RWPE1 (cell line): ENCODE measurements at places on chromosomes 12 and 14.

- DNase-seq, result peak; percentile 75
These were observed 149.0 kb upstream of the GSC start for GRCh38 chr14:94918896-94919295.

DNA sequence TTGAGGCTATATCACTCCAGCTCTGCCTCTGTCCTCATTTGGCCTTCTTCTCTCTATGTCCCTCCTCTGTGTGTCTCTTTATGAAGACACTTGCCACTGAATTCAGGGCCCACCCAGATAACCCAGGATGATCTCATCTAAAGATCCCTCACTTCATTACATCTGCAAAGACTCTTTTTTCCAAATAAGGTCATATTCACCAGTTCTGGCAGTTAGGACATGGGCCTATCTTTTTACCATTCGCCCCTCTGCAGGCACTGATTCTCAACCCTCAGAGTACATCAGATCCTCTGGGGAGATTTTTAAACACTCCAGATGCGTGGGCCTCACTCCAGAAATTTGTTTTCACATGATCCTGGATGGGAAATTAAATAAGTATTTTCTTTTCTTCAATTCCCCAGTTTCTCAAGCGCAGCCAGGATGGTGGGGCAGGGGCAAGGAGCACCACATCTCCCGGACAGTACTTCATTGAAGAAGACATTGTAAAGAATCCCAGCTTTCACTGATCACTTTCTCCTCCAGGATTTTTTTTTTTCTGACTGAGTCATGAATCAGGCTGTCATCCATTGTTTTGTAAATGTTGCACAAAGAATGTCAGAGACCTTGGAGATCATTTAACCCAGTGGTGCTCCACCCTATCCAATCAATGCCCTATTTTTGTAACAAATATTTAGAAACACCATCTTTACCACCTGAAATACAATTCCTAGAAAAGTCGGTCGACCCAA lies 27.4 kb downstream of the CRACR2A start:
- no peak for DNase-seq

- DNase-seq, result no peak
These were observed 146.5 kb downstream of the KIF26A start for GRCh38 chr14:104284636-104285507.

DNA sequence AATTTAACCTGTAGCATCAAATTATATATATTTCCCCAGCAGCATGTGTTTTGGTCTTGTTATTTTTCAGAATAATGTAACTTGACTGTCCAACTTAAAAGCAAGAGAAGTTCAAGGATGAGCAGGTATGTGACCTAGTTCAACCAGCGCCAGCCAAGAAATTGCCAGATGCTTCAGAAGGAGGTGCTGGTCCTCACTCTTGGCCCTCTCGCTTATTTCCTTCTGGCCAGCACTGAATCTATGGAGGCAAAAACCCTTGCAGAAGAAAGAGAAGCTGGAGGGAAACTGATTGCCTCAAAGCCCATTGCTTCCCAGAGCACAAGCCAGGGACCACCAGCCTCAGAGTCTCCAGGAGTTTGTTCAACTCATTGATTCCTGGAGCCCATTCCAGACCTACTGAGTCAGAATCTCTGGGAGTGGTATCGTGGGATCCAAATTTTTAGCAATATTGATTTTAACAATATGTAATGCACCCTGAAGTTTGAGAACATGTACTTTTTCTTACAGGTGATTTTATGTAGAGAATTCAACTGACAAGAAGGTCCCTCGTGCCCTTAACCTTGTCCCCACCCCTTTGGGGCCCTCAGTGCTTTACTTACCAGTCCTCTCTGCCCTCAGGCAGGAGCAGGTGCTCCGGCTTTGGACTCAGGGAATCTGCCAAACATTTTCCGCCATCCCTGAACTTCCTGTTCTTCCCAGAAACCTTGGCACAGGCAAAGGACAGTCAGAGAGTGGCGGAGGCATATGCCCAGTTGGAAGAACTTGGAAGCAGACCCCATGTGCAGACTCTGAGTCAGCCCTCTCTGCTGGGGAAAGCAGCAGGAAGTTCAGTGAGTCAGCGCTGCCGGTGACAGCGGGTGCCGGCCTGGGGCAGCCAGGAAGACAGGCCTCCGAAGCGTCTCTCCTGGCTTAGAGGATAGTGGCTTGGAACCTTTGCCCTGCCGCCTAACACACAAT lies 10.4 kb downstream of the BEST3 start:
- peak; percentile 88 for DNase-seq

DNA sequence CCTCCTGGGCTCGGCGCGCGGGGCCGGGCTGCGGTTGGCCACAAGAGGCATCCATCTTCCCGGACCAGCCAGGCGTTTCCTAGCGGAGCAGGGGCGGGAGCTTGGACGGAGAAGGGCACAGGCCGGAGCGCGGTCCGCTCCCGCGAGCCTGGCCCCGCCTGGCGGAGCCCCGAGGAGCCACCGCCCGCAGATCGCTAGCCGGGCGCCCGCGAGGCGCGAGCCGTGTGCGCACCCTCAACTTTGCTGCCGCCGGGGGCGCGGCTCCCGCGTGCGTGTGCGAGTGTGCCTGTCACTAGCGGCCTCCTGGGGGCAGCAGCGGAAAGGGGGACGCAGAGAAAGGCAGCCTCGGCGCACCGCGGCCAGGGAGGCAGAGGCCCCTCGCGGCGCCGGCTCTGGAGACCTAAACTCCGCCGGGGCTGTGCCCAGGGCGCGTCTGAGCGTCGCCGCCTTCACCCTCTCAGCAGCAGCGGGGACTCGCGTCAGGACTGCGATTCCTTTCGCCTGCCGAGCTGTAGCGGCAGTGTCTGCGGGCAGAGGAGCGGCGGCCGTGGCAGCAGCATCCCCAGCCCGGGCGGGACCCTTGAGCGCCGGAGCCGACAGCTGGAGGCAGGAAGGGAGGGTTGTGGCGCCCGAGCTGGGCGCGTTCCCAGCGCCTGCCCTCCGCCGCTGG lies 644 bp upstream of the SRGAP1 start:
- peak; percentile 88 for DNase-seq

- no peak for DNase-seq
These were observed 7.5 kb downstream of the CAMKK2 start for GRCh38 chr12:121288986-121289385.

DNA sequence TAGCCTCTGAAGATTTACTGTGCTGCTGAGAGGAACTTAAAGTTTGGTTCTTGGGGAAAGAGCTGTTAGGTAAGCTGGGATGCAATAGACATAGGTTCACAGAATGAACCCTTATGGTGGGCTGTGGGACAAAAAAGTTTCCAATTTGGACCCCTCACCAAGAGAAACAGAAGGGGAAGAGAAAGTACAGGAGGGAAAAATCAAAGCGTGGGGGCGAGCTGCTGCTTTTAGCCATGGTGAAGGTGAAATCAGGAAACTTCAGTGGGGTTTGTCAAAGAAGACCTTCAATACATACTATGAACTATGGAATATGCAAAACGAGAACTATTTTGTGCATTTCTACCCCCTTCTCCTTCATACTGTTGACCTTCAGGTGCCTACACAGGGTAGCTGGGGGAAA lies 10.6 kb upstream of the NINJ2 start:
- DNase-seq, result no peak
